Lung (tissue), 17 donors: ENCODE measurements at places on chromosomes 12 and 14. TPM values are rescaled to one million over a fixed set of nuclear protein-coding genes. Genes with fewer than 3 reads are reported as not detected.

The OVCH1 gene
- total RNA-seq: not detected

DNA sequence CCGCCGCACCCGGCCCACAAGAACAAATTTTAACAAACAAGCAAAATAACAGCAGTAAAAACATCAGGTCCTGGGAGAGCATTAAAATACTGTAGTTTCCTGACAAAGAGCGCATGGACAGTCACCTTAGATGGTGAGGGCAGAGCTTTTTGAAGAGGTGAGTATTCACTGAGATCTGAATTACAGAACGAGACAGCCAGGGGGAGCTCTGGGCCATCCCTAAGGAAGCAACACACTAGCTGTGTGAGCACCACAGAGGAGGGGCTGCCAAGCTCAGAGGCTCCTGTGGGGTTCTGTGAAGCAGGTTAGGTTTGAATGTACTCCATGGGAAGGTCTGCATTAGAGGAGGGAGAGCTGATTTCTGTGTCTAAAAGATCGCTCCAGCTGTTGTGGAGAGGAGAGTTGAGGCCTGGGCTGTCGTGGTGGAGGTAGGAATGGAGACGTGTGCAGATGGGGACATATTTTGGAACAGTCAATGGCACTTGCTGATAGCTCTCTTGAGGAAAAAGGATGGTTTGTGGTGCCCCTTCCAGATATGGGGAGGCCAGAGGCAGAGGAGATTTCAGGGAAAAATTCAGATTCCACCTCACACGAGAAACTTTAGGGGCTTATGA, 72.9 kb downstream of the TRAFD1 start:
- H3K36me3 ChIP-seq: peaks cover 33% of the 10 kb centered on the region
- no peak overlapping the region for H3K4me3 ChIP-seq
- no peaks in the 10 kb centered on the region for H3K4me1 ChIP-seq
- no peak overlapping the region for H3K27ac ChIP-seq
- H3K27me3 ChIP-seq: no peaks in the 10 kb centered on the region
- peak; percentile 63 for DNase-seq

The LRRC9 gene
- 2.2 TPM for total RNA-seq

DNA sequence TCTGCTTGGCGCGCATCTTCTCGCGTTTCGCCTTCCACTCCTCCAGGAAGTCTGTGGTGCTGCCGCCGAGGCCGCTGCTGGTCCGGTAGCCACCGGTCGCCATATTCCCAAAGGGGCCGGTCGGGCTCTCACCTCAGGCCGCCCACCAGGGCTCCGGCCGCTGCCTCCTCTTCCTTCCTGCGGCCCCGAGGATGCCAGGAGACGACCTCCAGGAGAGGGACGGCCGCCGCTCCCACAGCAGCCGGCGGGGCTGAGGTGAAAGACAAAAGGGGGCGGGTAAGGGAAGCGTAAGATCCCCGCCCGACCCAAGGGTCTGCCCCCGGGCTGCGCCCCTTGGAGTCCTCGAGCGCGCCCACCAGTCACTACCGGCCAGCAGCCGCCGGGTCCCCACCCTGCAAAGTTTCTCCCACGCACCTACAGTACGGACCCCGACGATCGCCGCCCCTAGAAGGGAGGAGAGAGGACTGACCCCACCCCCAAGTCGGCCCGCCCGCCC, 574 bp downstream of the PAWR start:
- no peaks in the 10 kb centered on the region for H3K27me3 ChIP-seq
- peak overlapping the region; percentile 4 for H3K27ac ChIP-seq
- peak overlapping the region; percentile 67 for H3K4me3 ChIP-seq
- no peaks in the 10 kb centered on the region for H3K4me1 ChIP-seq
- H3K36me3 ChIP-seq: no peaks in the 10 kb centered on the region
- no peak for DNase-seq

The CTSG gene
- total RNA-seq: 9.6 TPM

- DNase-seq: no peak
- no peak overlapping the region for H3K4me3 ChIP-seq
- no peaks in the 10 kb centered on the region for H3K36me3 ChIP-seq
Measured at GRCh38 chr14:76382495-76382832, 6.5 kb downstream of the ESRRB start.
